Activated CD4-positive, CD25-positive, alpha-beta regulatory T cell treated with anti-CD3 and anti-CD28 coated beads, Interleukin-2, amount 50 U/mL, for 72 hours (primary cell): ENCODE measurements at places on chromosomes 7 and 10.

DNA sequence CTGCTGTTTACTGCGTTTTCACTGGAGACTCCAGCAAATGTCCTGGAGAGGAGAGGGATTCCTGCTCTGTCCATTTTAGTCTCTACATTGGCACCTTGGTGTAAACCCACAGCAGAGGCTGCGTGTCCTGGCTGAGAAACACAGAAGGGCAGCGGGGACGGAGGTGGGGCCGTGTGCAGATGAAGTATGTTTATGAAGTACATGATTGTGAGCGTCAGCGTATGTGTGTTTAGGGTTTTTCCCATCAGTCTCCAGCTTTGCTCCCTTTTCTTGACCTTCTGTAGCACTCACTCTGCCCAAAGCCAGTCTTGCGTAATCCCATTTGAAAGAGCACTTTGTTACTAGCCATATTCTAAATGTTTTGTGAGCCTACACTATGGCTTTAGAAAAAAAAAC lies 750.7 kb upstream of the SORCS1 start:
- no peak for DNase-seq

- DNase-seq: no peak
Observed at GRCh38 chr10:24012249-24012803, 196.6 kb upstream of the KIAA1217 start.

DNA sequence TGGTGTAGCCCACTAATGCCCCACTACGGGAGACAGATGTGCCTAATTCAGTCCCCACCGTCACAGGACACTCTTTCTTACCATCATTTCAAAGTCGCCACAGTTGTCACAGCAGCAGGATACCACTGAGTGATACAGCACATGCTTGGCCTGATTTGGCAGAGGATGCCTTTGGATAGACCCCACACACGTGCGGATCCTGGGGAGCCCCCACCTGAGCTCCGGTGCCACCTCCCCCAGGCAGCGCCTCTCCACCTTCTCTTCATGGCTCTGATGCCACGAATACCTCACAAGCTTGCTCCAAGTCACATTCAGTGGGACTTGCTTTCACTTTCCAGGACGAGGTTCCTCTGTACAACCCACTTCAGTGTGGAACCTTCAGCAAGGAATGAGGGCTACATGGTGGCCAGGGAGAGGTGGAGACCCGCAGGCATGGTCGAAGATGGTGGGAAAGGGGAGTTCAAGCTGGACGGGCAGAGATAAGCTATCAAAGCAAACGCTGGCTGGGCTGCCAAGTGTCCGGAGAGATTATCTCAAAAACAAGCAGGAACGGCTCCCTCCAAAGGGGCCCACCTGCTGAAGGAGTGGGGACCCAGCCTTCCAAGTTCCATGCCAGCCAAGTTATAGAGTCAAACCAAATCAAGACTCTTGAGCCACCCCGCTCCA lies 107.4 kb downstream of the ZRANB1 start:
- no peak for DNase-seq

GRCh38 chr10:71747551-71748523 lies 25.5 kb downstream of the VSIR start:
- no peak for DNase-seq

DNA sequence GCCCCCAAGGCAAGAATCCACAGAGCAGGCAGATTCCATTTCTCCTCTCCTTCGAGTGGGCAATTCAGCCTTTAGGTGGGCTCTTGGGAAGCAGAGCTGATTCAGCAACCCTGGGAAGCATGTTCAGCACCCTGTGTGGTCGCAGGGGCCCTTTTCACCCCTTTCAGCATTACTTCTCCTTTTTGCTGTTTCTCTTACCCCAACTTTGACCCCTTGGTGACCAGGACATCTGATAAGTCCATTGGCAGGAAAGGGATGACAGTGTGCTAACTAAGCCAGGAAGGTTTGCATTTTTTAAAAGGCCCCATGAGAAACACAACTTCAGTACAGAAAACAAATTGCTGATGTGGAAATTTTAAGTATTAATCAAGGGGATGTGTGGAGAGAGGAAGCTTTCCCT lies 283.7 kb upstream of the NRP1 start:
- no peak for DNase-seq

DNA sequence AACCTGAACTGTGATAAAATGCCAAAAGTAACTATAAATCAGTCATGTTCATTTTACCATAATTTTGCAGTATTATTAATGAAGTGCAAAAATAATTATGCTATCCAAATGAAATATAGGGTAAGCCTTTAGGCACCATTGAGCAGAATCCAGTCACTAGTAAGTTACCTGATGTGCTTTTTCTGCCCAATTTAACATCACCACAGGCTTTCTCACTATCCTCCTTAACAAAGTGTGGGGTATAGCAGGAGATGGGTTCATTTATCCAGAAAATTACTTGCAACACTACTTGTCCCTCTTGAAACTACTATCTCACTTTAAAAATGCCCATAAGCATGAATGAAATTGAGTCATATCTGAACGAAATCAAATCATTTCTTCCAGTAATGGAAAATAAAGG lies 211.0 kb downstream of the SEMA3A start:
- DNase-seq: no peak

- no peak for DNase-seq
Observed at GRCh38 chr10:5818894-5819293, 5.7 kb upstream of the GDI2 start.

DNA sequence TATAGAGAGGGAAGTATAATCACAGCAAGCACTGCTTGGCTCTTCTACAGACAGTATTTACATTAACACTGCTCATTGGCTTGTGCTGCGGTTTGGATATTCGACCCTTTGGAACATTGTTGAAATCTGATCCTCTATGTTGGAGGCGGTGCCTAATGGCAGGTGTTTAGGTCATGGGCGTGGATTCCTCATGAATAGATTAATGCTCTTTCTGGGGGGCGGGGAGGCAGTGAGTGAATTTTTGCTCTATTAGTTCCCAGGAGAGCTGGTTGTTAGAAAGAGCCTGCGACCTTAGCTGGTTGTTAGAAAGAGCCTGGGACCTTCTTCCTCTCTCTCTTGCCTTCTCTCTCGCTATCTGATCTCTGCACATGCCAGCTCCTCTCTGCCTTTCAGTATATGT lies 77.3 kb upstream of the SVIL start:
- DNase-seq: no peak
